ENCODE measurements at places on chromosomes 5 and 9. TPM values are rescaled to one million over a fixed set of nuclear protein-coding genes. Genes with fewer than 3 reads are reported as not detected.

The PLAC8L1 gene
- 0.59 TPM for total RNA-seq

The IFNE gene
- total RNA-seq, result 61.8 TPM

The REXO4 gene
- total RNA-seq, result 11.3 TPM

The AKNA gene
- total RNA-seq, result 6.3 TPM

The LIX1 gene
- total RNA-seq, result 0.89 TPM

The CTXN3 gene
- not detected for total RNA-seq

The HTR4 gene
- total RNA-seq, result not detected

The C5orf46 gene
- 16.0 TPM for total RNA-seq

The PKD2L2 gene
- not detected for total RNA-seq

The PCDHB4 gene
- total RNA-seq, result under 0.01 TPM

The SLC1A1 gene
- 18.7 TPM for total RNA-seq

The TRIM36 gene
- total RNA-seq, result 1.4 TPM

The PWWP2A gene
- total RNA-seq, result 22.0 TPM

The WDR31 gene
- 2.1 TPM for total RNA-seq

The ZNF782 gene
- 3.5 TPM for total RNA-seq

The SOWAHA gene
- not detected for total RNA-seq

The BTNL3 gene
- total RNA-seq, result not detected

The SPOUT1 gene
- 16.0 TPM for total RNA-seq

The PCDHA13 gene
- not detected for total RNA-seq

The WDR38 gene
- not detected for total RNA-seq

The MORN5 gene
- total RNA-seq, result not detected

Data from smooth muscle cell of the umbilical artery (primary cell).